T-helper 1 cell (primary cell): ENCODE measurements at places on chromosomes 12 and 14.

DNA sequence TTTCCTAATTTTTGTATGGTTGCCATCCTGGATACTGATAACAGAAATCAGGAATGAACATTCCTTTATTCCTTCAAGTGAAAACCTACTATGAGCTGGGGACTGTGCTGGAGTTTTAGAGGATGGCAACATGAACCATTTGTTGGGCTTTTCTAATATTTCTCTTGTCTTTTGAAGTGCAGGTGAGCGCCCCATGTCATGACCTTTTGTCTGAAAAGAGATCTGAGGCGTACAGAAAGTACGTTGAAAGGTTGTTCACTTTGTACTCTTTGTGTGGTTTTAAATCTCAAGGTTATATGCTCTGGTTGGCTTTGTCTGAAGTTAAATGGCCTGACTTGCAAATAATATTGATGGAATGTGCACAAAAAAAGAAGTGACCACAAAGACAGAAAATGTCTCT is 79.0 kb downstream of the GAS2L3 start:
- no peak for DNase-seq

- no peak for DNase-seq
These were observed 5.4 kb downstream of the PTPN11 start for GRCh38 chr12:112424126-112424525.

- no peak for DNase-seq
These were observed 12.8 kb downstream of the ATP2B1 start for GRCh38 chr12:89695830-89696229.

GRCh38 chr14:91891721-91892220 is 24.4 kb upstream of the TC2N start:
- no peak for DNase-seq

DNA sequence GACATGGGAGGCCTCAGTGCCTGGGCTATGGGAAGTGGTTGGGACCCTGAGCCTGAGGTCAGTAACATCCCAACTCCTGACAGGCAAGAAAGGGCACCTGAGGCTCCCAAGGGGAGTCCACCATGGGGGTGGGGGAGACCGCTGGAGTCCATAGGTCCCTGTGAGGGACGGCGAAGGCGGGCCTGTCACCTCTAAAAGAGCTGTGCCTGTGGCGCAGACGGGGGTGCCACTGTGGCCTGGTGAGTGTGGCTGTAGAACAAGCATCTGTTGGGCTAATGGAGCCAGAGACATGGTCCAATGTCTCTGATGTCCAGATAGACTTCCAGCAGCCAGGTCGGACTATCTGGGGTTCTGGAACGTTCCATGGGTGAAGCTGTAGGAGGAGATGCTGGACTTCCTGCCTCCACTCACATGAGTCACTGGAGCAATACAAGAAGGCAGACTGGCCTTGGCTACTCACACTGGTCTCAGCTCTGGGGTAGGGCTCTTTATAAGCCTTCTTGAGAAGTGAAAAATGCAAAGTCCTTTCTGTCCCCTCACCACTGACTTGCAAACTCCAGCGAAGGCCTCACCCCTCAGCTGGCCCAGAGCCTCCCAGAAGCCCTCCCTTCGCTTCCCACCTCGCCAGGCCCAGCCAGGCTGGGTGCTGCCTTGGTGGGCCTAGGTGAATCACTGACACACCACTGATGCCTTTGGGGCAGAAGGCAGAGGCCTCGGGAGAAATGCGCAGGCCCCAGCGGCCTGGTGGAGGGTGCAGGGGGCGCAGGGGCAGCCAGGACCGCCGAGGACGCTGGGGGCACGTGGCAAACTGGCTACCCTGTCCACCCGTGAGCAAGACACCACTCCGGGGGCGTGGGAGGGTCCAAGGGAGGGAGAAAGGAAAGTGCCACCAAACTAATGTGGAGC is 1.1 kb upstream of the TRAF3 start:
- no peak for DNase-seq

GRCh38 chr12:49987625-49988303 is 15.0 kb downstream of the AQP6 start:
- DNase-seq, result no peak

DNA sequence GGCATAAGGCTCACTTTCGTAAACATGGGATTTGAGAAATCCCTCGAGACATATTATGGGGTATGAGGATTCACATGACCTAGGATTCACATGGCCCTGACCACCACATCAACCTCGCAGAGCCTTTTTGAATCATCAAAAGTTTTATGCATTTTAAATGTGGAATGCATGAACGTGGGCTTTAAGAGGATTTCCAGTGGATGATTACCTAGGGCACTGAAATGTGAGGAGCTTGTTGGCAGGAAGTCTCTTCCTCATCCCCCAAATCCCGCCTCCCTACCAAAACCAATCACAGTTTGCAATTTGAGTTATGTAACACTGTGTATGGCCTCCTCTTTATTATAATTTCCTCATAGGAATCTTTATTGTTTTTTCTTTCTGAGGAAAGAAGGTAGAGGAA is 659.6 kb upstream of the TBX3 start:
- DNase-seq, result no peak

GRCh38 chr12:43332977-43333640 is 218.9 kb downstream of the ADAMTS20 start:
- DNase-seq, result no peak

DNA sequence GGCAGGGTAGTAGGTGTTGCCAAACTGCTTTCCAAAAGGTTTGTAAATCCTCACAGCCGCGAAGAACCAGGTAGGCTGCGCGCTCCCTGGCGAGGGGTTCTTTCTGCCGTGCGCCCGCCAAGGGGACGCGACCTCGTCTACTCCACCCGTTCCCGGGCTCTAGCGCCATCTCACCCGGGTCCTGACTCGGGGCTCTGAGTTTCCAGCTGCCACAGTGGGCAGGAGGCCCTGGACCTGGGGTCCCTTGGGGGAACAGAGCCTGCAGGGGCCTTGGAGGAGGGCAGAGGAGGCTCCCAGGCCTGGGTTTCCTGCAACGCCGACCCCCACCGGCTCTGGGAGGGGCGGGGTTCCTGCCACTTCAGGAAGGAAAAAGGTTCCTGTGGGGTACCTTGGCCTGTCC is 706 bp downstream of the ANHX start:
- DNase-seq, result no peak

- DNase-seq, result no peak
These were observed 37.9 kb downstream of the DLK1 start for GRCh38 chr14:100764471-100765115.

- DNase-seq, result no peak
These were observed 8.5 kb downstream of the KLHL33 start for GRCh38 chr14:20427231-20428009.

GRCh38 chr12:52833922-52834726 is at the start of gene KRT79:
Gene KRT79 (minus strand): TSS chr12:52834311. CDS start chr12:52834260, 51 bp downstream.
- DNase-seq, result no peak

GRCh38 chr12:116863275-116863767 is 17.9 kb downstream of the HRK start:
- no peak for DNase-seq

DNA sequence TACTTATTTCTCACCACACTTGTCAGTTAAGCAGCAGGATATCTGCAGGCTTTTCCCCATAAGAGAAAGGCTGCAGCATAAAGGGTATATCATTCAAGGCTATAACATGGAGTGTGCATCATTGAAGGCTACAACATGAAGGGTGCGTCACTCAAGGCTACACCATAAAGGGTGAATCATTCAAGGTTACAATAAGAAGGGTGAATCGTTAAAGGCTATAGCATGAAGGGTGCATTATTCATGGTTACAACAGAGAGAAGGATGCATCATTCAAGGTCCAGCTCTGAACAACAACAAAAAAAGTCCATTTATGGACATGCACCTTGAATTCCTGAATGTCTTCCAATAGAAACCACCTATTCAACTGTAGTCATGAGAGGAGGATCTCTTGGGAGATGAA is 32.8 kb upstream of the LUM start:
- DNase-seq, result no peak

DNA sequence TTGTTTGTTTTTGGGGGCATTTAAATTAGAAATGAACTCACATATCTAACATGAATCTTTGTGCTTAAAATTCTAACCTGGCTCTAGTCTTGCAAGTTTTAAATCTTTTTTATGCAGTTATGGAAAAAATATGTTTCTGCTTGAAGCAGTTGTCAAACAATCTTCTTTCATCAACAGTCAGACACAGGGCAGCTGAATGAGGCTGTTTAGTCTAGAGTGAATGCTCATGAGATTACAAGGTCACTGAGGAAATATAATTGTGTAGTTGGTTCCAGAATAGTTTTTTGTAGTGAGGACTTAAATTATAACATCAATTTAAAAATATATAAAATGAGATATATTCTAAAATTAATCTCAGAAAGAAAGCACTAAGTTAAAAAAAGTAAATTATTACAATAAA is 76.5 kb downstream of the TRMT5 start:
- no peak for DNase-seq

DNA sequence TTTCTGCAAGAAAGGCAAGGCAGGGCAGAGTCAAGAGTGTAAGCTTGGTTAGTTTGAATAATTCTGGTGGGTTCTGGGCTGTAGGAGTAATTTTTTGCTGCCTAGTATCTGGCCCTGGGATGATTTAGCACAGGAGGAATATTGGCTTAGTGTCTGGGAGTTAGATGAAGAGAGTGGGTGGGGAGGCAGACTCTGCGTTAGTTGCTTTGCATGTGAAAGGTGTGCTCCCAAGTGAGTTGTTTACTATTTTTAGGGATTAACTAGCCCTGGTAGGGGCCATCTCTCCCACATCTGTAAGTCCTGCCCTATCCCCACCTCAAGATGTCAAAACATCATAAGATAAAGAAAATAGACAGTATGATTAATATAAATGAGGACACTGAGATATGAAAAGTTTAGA is 249.7 kb downstream of the LRIG3 start:
- no peak for DNase-seq

- no peak for DNase-seq
These were observed 42.4 kb upstream of the STXBP6 start for GRCh38 chr14:25092258-25092740.

- no peak for DNase-seq
These were observed 139.7 kb upstream of the CCND2 start for GRCh38 chr12:4133636-4134447.

DNA sequence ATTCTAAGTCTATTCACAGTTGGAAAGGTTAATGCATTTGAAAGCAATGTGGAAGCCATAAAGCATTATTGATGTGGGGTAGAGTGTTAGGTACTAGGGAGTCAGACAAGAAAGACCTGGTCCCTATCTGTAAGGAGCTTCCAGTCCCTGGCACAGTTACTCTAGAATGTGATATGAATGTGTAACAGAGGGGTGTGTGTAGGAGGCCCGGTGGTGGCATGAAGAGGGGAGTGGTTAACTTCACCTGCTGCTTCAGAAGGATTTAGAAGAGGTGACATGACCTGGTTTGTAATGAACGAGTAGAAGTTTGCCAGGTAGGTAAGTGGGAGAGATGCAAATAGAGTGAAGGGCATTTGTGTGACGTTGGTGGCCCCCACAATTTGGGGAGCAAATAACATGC is 15.1 kb upstream of the GALNT6 start:
- DNase-seq, result no peak

DNA sequence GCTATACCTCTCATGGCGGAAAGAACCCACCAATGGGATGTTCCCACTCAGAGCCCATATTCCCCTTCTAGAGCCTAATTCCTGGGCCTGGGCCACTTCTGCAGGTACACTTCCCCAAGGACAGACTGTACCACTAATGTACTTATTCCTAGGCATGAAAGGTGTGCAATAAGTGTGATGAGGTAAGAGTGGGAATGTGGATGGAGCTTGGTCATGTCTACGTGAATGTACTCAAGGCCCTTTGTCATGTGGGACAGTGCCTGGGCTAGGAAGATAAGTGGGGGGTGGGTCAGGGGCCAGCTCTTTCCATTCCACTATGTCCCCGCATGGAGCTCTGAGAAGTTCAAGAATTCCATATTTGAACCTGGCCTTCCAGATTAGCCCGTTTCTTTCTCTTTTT is 63.4 kb upstream of the FUT8 start:
- DNase-seq, result no peak

DNA sequence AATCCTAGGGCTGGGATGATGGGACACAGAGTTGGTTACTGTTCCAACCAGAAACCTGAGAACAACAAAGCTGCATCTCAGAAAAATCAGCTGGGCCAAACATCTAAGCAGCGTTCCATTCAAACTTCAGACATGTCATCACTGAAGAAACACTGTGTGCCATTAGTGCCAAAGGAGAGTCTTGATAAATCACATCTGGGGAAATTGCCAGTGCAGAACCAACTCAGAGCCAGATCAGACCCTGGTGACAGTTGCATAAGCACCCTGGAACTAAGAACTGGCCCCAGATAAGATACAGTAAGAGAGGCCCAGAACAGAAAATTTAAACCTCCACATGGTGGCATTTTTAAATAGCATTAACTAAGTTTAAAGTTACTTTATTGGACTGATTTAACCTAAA is 482.8 kb downstream of the PRKD1 start:
- DNase-seq, result no peak

- no peak for DNase-seq
These were observed 2.6 kb downstream of the YLPM1 start for GRCh38 chr14:74765721-74766120.

- DNase-seq, result no peak
These were observed 13.5 kb downstream of the ZNF664 start for GRCh38 chr12:123986374-123986965.

DNA sequence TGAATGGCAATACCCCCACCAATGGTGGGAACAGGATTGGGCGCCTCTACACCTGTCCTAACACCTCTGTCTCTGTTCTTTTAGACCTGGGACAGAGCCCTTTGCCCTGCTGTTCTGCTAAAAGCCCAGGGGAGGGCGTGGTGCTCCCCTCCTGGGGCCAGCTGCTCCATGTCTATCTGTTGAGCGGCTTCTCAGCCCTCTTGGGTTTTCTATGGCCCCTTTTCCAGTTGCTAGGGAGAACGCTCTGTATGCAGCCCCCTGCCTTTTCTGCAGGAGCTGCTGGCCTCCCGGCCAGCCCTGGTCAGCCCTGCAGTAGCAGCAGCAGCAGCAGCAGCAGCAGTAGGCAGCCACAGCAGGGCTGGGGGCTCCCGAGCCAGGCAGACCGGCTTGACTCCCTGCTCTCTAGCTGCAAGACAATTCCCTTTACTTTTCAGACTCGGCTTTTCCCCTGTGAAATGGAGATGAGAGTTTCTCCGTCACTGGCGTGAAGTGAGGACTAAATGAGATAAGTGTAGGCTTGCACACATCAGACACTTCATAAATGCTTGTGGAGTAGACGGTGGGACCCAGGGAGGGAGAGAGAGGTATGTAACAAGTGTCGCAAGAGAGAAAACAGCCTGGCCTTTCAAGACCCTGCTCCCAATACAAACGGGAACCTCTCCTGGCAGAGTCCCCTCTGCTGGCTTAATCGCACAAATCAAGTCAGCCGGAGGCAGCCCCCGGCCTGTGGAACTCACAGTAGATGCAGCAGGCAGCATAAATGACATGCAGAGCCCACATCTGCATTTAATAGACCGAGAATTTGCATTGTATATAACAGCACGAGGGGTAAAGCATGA is 1.0 kb downstream of the RTL1 start:
- no peak for DNase-seq

- no peak for DNase-seq
These were observed 12.7 kb downstream of the LTBP2 start for GRCh38 chr14:74599321-74599761.

DNA sequence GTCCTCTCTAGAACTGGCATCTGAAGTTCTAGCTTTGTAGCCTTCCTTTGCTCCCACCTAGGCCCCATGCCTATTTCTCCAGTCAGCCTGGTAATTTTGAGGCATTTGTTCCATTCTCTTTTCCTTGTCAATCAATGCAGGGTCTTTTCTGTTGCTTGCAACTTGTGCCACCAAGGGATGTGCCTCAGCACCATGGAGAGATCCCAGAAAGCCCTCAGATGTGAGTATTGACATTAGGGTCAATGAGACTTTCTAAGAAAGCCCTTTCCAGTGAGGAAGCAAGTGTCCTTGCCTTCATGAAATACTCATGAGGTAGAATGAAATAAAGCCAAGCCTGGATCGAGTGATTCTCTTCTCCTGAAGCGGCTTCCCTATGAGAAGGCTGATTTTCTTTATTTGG is 213.9 kb downstream of the SLC15A4 start:
- DNase-seq, result no peak
